ENCODE measurements at places on chromosomes 1 and 21.

DNA sequence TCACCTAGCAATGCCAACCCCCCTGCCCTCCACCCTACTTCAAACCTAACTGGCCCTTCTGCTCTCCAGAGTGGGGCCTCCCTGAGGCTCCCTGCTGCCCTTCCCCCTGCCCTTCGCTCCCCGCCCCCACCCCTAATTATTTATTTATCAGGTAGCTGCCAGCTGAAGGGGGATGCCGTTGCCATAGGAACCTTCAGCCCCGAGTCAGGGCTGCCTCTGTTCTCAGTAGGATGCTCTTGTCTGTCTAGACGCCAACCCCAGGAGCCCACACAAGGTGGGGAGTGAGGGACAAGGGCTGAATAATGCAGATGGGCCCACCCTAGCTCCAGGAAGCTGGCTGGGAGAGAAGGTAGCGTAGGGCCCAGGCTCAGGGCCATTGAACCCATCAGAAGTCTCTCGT lies 41.1 kb downstream of the NKAIN1 start:
- no peak for DNase-seq

- no peak for DNase-seq
Measured at GRCh38 chr1:3397311-3397710, 57.2 kb upstream of the ARHGEF16 start.

GRCh38 chr21:45365608-45366241 lies 39.2 kb upstream of the COL18A1 start:
- DNase-seq: no peak

GRCh38 chr1:160167056-160167455 lies 15.7 kb downstream of the ATP1A4 start:
- DNase-seq: no peak

- no peak for DNase-seq
Measured at GRCh38 chr1:95012389-95012788, 60.4 kb downstream of the ALG14 start.

- DNase-seq: no peak
Measured at GRCh38 chr1:103516283-103516682, 9.2 kb upstream of the RNPC3 start.

GRCh38 chr1:203558064-203558760 lies 64.3 kb downstream of the OPTC start:
- DNase-seq: no peak

DNA sequence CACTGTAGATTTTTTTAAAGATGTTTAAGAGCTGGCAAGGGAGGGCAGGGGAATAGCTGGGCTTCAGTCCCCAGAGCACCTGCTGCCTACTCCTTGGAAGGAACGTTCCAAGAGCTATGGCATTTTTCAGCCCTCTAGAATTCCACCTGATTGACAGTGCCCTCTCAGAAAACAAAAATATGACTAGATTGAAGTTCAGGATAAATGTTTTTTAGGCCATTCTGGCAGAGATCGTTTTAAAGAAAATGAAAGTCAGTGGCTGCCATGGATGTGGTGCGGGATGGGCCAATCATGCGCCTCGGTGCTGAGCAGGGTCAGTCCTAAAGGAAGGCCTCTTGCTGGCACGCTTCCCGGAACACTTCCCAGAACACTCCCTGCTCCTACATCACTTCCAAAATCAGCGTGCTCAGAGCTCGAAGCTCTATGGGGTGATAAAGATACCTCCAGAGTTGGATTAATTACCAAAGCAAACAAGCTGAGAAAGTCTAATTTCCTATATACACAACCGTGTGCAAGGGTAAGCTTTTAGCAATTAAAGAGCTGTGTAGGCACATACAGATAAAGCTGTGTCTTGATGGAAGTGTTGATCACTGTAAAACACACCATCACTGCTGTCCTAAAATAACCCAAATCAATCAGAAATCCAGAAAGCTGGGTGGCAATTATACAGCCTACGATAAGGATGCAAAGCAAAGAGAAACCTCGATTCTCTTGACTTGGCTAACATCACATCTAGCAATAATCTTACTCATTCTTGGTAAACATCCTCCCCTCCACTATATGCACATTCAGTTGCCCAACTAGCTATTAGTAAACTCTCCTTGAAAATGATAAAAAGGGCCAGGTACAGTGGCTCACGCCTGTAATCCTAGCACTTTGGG lies 34.6 kb downstream of the TGFBR3 start:
- DNase-seq: peak; percentile 76

DNA sequence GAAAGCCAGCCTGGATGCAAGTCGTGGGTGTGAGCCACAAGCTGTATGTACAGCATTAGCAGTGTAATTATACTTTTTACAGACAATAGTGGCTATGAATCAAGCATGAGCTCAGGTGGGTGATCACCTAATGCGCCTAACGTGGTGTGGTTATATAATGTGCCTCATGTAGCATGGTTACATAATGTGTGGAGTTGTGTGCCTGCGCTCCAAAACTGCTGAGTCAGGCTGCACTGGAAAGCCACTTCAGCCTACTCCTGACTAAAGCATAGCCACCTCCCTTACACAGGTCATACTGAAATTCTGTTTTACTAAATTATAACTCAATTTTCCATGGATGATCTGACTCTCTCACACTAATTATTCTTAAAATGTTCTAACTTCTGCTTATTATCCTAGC lies 69.8 kb downstream of the KCNT2 start:
- DNase-seq: no peak

- no peak for DNase-seq
Measured at GRCh38 chr21:38813547-38813946, 7.8 kb downstream of the ETS2 start.

GRCh38 chr1:62382658-62382955 lies 54.2 kb upstream of the USP1 start:
- no peak for DNase-seq

- no peak for DNase-seq
Measured at GRCh38 chr1:119324198-119324597, 44.4 kb upstream of the HAO2 start.

DNA sequence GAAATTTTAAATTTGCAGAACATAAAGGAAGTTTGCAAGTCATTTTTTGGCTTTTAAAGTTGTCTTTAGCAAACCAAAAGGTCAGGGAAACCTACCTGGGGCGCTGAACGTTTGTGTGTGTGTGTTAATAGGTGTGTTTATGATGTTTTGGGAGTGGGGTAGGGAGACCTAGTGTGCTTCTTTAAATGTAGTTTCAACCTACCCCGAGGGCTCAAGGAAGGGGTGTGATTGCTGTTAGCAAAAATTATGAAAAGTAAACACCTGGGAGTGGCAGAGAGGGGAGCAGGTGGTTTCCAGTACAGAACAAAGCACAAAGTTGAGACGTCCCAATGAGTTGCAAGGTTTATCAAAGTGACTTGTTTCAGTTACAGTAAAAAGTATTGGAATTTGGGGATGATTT lies 58.7 kb upstream of the WDR26 start:
- DNase-seq: no peak

DNA sequence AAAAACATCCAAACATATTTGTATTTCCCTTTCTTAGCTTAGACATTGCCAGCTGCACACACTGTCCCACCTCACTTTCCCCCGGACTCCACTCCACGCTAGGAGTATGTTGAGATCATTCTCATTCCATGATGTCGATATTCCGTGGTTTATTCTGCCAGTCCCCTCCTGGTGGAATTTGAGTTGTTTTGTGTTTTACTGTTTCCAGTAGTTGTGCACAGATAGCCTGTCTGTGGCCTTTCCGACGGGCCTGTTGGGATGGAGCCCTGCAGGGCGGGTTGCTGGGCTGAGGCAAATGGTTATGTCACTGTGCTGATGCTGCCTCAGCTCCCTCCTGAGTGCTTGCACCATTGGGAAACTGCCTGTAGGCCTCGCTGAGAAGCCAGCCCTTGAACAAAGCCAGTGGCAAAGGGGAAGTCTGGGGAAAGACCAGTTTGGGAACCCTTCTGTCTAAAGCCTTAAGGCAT lies 12.8 kb downstream of the TRAPPC10 start:
- DNase-seq: no peak

GRCh38 chr1:26879793-26880192 lies 10.3 kb downstream of the GPN2 start:
- no peak for DNase-seq

DNA sequence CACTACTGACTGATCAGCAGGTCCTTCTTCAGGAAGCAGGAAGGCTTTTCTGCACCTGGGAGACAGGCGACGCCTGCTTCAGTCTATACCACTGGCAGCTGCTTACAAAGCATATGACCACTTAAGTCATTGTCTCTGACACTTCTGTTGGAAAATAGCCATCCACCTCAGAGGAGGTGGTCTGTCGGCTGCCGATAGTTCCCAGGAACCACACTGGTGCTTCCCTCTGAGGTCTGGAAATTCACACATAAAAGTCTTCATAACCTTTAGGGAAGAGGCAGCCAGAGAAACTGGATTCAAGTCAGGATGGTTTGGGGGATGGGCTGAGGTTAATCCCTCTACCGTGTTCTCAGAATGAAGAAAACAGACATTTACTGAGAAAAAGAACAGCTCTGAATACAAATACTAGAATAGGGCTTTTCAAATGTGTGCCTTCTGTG lies 15.6 kb upstream of the SRP9 start:
- peak; percentile 11 for DNase-seq

- DNase-seq: peak; percentile 36
Measured at GRCh38 chr1:239976130-239976968, 115.3 kb upstream of the FMN2 start.

DNA sequence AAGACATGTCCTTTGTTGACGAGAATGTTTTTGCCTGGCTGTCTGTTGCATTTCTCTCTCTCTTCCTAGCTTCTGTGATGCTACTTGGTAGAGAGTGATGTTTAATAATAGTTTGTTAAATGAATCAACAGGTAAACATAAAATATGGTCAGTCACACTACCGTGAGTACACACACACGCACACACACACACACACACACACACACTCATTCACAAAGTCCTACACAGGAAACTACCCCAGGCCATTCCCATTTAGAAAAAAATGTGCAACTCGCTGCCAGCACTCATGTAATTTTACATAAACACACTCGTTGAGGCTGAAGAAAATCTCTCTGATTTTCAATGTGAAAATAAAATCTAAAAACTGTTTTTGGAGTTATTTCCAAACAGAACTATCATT lies 38.7 kb downstream of the RUNX1 start:
- no peak for DNase-seq

GRCh38 chr1:11563560-11564069 lies 84.7 kb downstream of the DISP3 start:
- no peak for DNase-seq

DNA sequence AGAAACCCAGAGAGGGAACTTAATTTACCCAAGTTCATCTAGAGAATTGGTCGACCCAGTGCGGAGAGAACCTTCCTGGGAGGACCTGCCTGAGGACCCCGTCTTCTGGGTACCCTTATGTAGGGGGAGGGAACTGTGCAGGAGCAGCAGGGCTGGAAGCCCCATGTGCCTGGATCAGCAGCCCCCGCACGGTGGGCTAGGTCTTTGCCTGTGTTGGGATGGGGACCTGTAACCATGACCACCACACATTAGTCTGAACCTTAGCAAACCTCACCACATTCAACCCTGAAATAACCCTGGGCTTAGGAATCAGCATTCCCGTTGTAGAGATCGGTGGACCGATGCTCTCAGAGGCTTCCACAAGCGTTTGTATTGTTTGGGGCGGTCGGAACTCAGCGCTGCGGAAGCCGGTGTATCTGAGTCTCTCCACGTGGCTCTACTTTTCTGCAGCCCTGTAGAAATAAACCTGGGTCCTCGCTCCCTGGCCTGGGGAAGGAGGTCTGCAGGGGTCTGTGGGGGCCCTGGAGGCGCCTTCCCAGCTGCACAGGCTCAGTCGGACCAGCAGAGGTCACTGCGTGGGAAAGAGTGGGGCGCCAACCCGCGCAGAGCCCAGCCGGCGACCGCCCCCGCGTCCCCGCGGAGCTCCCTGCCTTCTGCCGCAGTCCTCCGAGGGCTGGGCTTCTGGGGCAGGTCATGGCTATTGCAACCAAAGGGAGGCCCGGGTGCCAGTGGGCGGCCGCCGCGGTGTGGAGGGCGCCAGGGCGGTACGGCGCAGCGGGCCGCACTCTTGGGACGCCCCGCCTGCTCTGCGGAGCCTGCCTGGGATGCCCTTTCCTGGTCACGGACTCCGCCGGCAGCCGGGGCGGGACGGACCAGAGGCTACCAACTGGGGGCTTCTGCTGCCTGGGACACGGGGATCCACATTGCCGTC lies 36.2 kb upstream of the KCNA10 start:
- DNase-seq: peak; percentile 1

DNA sequence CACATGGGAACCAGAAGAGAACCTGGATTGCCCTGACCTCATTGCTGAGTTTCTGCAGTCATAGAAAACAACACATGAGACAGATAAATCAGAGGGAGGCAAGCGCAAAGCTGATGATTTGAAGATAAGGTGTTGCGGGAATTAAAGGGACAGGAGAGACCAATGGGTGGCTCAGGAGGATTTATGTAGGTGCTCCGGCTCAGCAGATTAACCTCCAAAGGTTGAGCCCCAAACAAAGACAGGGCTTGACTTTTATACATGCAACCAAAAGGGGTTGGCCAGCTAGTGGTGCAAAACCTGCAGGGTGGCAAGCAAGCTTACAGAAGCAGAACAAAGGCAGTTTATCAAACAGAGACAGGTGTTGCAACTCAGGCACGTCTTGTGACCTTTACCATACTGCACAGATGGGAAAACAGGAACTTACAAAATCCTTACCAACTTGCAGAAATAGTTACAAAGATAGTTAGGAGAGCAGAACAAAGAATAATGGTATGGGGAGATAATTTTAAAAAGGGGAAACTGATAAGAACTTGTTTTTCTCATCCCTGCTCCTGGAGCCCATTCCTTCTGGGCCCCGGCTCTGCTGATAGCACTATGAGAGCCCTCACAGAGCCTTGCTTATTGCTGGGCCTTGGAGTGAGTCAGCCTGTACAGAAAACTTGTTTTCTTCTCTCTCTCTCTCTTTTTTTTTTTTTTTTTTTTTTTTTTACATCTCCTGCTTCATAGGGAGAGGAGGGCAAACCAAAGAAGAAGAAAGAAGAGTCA lies 93.6 kb downstream of the SNRPE start:
- DNase-seq: no peak

GRCh38 chr1:29210278-29211085 lies 20.3 kb downstream of the MECR start:
- DNase-seq: no peak

DNA sequence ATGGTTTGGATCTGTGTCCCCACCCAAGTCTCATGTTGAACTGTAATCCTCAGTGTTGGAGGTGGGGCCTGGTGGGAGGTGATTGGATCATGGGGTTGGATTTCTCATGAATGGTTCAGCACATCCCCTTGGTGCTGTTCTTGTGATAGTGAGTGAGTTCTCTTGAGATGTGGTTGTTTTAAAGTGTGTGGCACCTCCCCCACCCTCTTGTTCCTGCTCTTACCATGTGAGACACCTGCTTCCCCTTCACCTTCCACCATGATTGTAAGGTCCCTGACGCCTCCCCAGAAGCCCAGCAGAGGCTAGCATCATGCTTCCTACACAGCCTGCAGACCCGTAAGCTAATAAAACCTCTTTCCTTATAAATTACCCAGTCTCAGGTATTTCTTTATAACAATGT lies 55.8 kb downstream of the SUSD4 start:
- DNase-seq: no peak

GRCh38 chr1:200483491-200484143 lies 73.8 kb upstream of the ZNF281 start:
- no peak for DNase-seq

GRCh38 chr1:53737648-53738204 lies 1.2 kb downstream of the GLIS1 start:
- DNase-seq: no peak
